Adrenal gland (tissue), 19 donors: ENCODE measurements at places on chromosomes 5 and 9. TPM values are rescaled to one million over a fixed set of nuclear protein-coding genes. Genes with fewer than 3 reads are reported as not detected.

- H3K4me1 ChIP-seq, result peaks cover 5% of the 10 kb centered on the region
- no peaks in the 10 kb centered on the region for H3K27me3 ChIP-seq
- H3K36me3 ChIP-seq, result peaks cover 9% of the 10 kb centered on the region
- no peak overlapping the region for H3K4me3 ChIP-seq
These were observed 28.9 kb downstream of the NEURL1B start for GRCh38 chr5:172670005-172670402.

DNA sequence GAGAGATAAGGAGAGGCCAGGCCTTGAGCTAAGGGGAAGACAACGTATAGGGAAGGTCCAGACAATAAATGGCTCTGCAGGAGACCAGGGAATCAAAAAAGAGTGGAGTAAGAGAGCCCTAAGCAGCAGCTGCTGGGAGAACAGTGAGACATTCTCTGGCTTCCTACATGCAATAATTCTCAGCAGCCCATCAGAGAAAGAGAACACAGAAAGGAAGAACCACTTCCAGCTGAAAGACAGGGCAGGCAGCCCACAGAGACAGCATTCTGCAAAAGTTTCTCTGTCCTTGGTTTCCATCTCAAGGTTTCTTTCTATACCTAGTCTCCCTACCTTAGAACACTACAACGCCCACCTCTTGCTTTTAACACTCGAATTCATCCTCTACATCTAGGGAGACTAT is 189.9 kb downstream of the DEPDC1B start:
- H3K27ac ChIP-seq, result no peak overlapping the region
- no peaks in the 10 kb centered on the region for H3K4me1 ChIP-seq
- H3K4me3 ChIP-seq, result no peak overlapping the region
- DNase-seq, result no peak
- H3K27me3 ChIP-seq, result no peaks in the 10 kb centered on the region

DNA sequence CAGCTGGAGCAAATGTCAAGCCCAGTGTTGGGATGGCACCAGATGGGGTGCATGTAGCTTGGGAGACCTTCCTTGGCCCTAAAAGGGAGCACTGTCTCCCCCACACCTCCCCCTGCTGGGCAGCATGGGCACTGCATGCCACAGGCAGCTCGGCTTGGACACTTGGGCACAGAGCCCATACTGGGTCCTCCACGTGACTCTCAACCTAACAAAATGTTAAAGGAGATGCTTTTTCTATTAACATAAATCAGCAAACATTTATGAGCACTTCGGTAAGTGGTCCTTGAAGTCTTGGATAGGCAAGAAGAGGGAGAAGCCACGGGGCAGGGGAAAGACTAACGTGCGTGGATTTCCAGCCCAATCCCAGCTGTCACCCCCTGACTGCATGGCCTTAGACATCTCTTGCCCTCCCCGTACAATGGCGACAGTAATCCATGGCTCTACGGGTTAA is 23.9 kb upstream of the MAPK9 start:
- H3K4me1 ChIP-seq, result no peaks in the 10 kb centered on the region
- DNase-seq, result peak; percentile 67
- no peak overlapping the region for H3K27ac ChIP-seq
- no peaks in the 10 kb centered on the region for H3K36me3 ChIP-seq

DNA sequence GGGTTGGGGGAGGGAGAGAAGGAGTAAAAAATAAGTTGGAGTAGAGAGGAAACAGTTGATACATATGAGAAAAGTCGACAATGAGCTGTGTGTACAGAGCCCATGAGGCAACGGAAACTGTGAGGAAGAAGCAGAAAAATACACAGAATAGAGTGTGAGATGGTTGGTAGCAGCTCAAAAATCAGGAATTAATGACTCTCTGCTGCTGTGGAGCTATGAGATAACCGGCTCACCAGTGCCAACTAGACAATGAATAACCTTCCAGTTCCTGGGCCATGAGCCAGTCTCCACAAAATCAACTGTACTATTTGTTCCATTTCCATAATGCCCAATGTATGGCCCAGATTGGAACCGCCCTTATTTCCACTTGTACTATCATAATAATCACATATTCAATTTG is 53.1 kb upstream of the NREP start:
- H3K27ac ChIP-seq, result no peak overlapping the region
- DNase-seq, result no peak
- H3K4me3 ChIP-seq, result no peak overlapping the region

DNA sequence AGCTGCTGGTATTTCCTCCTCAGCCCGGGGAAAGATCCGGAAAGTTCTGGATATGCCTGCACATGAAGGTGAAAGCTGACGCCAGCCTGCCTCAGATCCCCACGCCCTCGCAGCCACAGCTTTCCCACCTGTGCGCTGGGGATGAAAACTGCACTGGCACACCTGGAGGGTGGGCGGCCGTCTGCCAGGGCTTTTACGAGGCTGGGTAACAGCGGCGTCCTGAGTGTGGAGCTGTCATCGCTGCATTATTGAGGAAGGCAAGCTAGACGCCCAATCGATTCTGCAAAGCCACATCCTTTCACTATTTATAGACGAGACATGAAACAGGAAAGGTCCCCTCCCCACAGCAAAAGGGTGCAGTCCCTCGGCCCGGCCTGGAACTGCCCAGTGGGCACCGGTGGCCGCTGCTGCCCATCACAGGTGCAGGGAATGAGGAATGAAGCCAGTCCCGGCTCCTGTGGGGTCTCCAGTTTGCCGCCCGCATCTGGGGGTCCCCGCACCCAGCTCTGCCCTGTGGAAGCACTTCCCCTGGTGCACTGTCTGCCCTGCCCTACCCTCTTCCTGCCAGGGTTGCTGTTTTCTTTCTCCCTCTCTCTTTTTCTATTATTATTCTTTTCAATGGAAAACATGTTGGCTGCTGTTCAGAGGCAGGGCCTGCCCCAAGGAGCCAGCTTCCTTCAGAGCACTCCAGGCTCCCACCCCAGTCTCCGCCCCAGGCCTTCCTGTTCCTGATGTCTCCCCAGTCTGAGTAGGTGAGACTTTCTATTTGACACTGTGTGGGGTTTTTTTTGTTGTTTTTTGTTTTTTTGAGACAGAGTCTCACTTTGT is 7.0 kb downstream of the NOTCH1 start:
- peaks cover 32% of the 10 kb centered on the region for H3K4me1 ChIP-seq
- no peaks in the 10 kb centered on the region for H3K27me3 ChIP-seq
- no peak overlapping the region for H3K4me3 ChIP-seq
- no peaks in the 10 kb centered on the region for H3K36me3 ChIP-seq
- no peak for DNase-seq

DNA sequence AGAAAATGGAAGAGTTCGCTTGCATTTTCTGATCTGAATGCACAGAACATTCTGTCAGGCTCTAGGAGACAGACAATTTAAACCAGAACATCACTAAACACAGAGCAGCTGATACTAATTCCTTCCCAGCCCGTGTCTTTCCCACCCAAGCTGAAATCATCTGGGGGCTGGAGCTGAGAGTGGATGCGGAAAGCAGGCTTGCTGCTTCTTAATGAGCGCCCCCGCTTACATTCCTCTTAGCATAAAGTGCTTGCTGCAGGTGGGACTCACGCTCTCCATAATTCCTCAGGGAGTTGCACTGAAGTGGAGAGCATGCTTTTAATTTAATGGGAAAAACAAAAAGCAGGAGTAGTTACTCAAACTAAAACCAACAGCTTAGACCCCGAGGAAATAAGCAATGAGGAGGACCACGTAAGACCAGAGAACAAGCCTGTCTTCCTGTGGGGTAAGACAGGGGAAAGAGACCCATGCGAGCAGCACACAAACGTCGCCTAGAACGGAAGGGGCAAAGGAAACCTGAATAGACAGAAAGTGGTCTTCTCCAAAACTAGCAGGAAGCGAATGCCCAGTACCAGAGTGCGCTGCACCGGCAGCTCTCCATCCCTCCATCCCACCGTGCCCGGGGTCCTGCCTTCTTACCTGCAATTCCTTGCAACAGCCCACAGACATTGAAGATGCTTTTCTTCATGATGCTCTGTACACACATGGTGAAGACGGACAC is 139.3 kb downstream of the LHFPL2 start:
- H3K27me3 ChIP-seq, result no peaks in the 10 kb centered on the region
- DNase-seq, result no peak
- peak overlapping the region; percentile 81 for H3K27ac ChIP-seq
- no peaks in the 10 kb centered on the region for H3K36me3 ChIP-seq
- H3K4me3 ChIP-seq, result no peak overlapping the region

DNA sequence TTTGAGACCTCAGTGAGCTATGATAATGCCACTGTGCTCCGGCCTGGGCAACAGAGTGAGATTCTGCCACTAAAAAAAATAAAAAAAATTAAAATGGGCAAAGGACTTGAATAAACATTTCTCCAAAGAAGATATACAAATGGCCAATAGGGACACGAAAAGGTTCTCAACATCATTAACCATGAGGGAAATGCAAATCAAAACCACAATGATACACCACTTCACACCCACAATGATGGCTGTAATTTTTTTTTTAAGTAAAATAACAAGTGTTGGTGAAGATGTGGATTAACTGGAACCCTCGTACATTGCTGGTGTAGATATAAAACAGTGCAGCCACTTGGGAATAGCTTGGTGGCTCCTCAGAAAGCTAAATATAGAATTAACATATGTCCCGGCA is 68.0 kb downstream of the SIL1 start:
- H3K36me3 ChIP-seq, result peaks cover 5% of the 10 kb centered on the region
- H3K27ac ChIP-seq, result no peak overlapping the region
- no peak for DNase-seq
- H3K27me3 ChIP-seq, result no peaks in the 10 kb centered on the region

GRCh38 chr5:77397686-77398292 is 94.3 kb downstream of the WDR41 start:
- no peaks in the 10 kb centered on the region for H3K36me3 ChIP-seq
- H3K27me3 ChIP-seq, result no peaks in the 10 kb centered on the region
- DNase-seq, result no peak

DNA sequence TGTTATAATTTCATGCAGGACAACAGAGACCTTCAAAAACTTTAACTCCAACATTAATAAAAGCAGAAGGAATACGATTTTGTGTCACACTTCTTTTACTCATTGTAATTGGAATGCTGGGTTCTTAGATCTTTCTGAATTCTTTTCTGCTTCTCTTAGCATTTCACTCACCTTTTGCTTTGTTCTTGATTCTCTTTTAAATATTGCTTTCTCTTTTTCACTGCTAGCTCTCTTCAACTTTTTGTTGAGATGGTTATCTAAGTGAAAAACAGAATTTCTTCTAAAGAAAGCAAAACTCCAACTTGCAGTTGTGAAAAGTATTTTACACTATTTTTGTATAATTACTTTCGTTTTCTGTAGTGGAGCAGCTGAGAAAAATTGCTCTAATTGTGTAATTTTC is 212.6 kb upstream of the KIF2A start:
- H3K27me3 ChIP-seq, result no peaks in the 10 kb centered on the region
- H3K27ac ChIP-seq, result no peak overlapping the region
- H3K4me3 ChIP-seq, result no peak overlapping the region
- H3K36me3 ChIP-seq, result no peaks in the 10 kb centered on the region
- H3K4me1 ChIP-seq, result peaks cover 7% of the 10 kb centered on the region
- DNase-seq, result no peak

- no peaks in the 10 kb centered on the region for H3K27me3 ChIP-seq
- H3K27ac ChIP-seq, result no peak overlapping the region
- no peak overlapping the region for H3K4me3 ChIP-seq
- no peak for DNase-seq
These were observed 634.7 kb upstream of the ARRDC3 start for GRCh38 chr5:92017776-92018175.

- H3K36me3 ChIP-seq, result peaks cover 25% of the 10 kb centered on the region
- H3K4me3 ChIP-seq, result peak within 1 kb of the TSS; percentile 16
- peaks cover 17% of the 10 kb centered on the region for H3K4me1 ChIP-seq
These were observed at the start of gene REEP2 for GRCh38 chr5:138438724-138439476. TSS of gene REEP2 (plus strand) at chr5:138439057. CDS start at chr5:138439209, 152 bp downstream.

DNA sequence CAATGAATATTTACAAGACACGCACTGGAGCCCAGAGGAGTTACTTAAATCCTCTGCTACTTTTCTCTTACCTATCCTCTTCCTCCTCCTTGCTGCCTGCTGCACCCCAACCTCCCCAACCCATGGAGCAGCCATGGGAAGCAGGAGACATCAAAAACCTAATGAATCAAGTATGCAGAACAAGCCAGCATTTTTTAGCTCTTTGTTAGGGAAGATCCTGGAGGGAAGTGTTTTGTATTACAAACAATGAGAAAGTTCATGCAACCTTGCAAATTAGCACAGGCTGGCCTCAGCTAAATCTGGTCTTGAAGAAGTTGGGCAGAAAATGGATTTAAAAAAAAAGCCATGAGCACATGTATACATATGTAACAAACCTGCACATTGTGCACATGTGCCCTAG is 498.8 kb downstream of the KIF4B start:
- no peak for DNase-seq
- no peaks in the 10 kb centered on the region for H3K36me3 ChIP-seq
- H3K4me1 ChIP-seq, result no peaks in the 10 kb centered on the region
- no peaks in the 10 kb centered on the region for H3K27me3 ChIP-seq

- no peak overlapping the region for H3K27ac ChIP-seq
- H3K27me3 ChIP-seq, result no peaks in the 10 kb centered on the region
- peak; percentile 2 for DNase-seq
- no peaks in the 10 kb centered on the region for H3K36me3 ChIP-seq
These were observed 11.1 kb downstream of the IL33 start for GRCh38 chr9:6226696-6227095.

DNA sequence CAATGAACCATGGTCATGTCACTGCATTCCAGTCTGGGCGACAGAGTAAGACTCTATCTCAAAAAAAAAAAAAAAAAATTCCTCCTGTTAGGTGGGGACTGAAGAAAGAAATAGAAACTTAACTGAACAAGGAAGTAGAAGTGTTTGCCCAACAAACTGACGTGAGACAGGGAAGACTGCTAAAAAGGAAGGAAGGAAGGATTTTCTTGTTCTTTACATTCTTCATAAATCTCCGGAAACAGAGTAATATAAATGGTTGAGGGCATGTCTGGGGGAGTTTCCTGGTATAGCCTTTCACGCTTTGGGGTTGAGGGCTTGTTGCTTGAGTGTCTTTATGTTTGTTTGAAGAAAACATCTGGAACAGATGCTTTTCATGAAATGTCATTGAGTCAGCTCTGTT is 3.1 kb downstream of the TOR1B start:
- H3K4me1 ChIP-seq, result no peaks in the 10 kb centered on the region
- no peak overlapping the region for H3K27ac ChIP-seq
- H3K36me3 ChIP-seq, result peaks cover 21% of the 10 kb centered on the region
- no peaks in the 10 kb centered on the region for H3K27me3 ChIP-seq

LECT2 gene
- total RNA-seq, result not detected

OMD gene
- total RNA-seq, result 3.2 TPM

FBXO10 gene
- total RNA-seq, result 10.8 TPM

RMND5B gene
- 39.5 TPM for total RNA-seq
